Temporal lobe (tissue), 4 donors: ENCODE measurements at places on chromosomes 4 and X. TPM values are rescaled to one million over a fixed set of nuclear protein-coding genes. Genes with fewer than 3 reads are reported as not detected.

The GSX2 gene
- total RNA-seq: 1.7 TPM

The GAGE2A gene
- total RNA-seq: not detected

The SUPT20HL1 gene
- not detected for total RNA-seq

The COX7B2 gene
- not detected for total RNA-seq

The CT55 gene
- not detected for total RNA-seq

The LAGE3 gene
- total RNA-seq: 7.9 TPM

The AKAP14 gene
- not detected for total RNA-seq

The F9 gene
- total RNA-seq: not detected

The LEF1 gene
- total RNA-seq: 7.1 TPM

The NAAA gene
- 15.5 TPM for total RNA-seq

The STK32B gene
- 53.6 TPM for total RNA-seq

The TLR10 gene
- 0.74 TPM for total RNA-seq

The BCORL1 gene
- 6.4 TPM for total RNA-seq

The UCP1 gene
- 0.25 TPM for total RNA-seq

The TMEM156 gene
- 0.74 TPM for total RNA-seq

The MAOB gene
- 5.7 TPM for total RNA-seq

The HMGN5 gene
- total RNA-seq: 3.4 TPM

The CSAG3 gene
- not detected for total RNA-seq

The CYSLTR1 gene
- total RNA-seq: 0.74 TPM

The HSFX2 gene
- not detected for total RNA-seq

The WDR45 gene
- total RNA-seq: 16.0 TPM

The SPACA5 gene
- 0.25 TPM for total RNA-seq

The AFP gene
- total RNA-seq: not detected

The PRKG2 gene
- total RNA-seq: 9.6 TPM

The TNIP3 gene
- under 0.01 TPM for total RNA-seq

The GLRB gene
- total RNA-seq: 25.6 TPM

The RAB40AL gene
- 0.98 TPM for total RNA-seq

The PLXNA3 gene
- total RNA-seq: 17.7 TPM

The PPP1R3F gene
- total RNA-seq: 9.6 TPM

The SLC4A4 gene
- total RNA-seq: 17.7 TPM

The KLHL34 gene
- under 0.01 TPM for total RNA-seq

The PDLIM3 gene
- 12.3 TPM for total RNA-seq

The CACNA1F gene
- not detected for total RNA-seq

The AADAT gene
- 30.5 TPM for total RNA-seq

The DCHS2 gene
- 10.1 TPM for total RNA-seq

The FAM9B gene
- not detected for total RNA-seq

The CDS1 gene
- total RNA-seq: 6.6 TPM

The IL21 gene
- not detected for total RNA-seq

The DCAF4L1 gene
- under 0.01 TPM for total RNA-seq

The CFAP97 gene
- total RNA-seq: 49.7 TPM

The ANXA3 gene
- 3.4 TPM for total RNA-seq

The CCKAR gene
- 0.25 TPM for total RNA-seq

The CCNB3 gene
- 0.25 TPM for total RNA-seq

The GATA1 gene
- total RNA-seq: not detected

The ERVMER34-1 gene
- 0.98 TPM for total RNA-seq

The SPANXN3 gene
- not detected for total RNA-seq
